ENCODE measurements at places on chromosomes 5 and 9. TPM values are rescaled to one million over a fixed set of nuclear protein-coding genes. Genes with fewer than 3 reads are reported as not detected.

LNPEP gene
- 58.6 TPM for total RNA-seq

DNA sequence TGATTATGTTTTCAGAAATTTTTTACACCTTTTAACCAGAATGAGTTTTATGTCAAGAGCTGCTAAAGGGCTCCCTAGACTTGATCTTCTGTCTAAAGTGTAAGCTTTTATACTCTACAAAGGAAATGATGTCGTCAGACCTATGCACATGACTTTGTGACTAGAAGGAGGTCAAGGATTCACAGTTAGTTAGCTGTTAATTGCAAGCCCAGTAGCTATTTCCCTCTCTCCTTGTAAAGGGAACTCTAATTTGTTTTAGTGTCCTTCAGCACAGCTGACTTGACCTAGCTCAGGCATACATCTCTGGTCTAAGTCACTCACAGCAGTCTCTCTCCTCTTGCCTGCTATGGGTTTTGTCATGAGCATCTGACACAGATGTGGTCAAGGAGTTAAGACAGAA, 173.5 kb upstream of the NREP start:
- DNase-seq: no peak

DNA sequence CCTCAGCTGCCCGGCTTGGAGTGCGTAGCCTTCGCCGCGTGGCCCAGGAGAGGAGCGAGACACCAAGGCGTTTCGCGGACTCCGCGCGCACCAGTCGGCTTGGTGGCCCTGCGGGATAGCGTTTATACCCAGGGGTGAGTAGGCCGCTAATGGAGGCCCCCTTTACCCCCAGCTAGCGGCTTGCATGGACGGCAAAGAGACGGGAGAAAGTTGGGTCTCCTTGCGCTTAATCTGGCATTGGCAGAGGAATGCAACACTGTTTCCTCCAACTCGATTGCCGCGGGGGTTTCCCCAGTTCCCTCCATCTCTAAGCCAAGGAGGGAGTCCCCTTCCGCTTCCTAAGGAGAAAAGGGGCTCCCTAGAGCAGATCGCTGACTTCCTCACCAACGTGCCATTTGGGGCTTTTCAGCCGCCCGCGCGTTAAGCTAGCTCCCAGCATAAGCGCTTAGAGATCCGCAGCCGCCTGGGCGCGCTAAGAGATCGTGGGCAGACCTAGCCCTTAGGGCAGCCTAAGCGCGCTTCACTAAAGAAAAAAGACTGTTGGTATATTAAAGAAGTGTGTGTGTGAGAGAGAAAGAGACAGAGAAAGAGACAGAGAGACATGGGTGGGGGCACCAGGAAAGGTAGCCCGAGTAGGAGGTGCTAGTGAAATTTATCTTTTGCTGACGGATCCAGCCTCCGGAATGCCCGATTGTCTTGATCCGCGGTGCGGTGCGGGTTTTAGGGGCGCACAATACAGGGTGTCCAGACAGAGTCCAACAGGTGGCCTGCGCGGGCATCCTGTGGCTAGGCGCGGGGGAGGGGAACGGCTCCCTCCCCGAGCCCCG, 597.9 kb upstream of the SGCD start:
- peak; percentile 64 for DNase-seq

DNA sequence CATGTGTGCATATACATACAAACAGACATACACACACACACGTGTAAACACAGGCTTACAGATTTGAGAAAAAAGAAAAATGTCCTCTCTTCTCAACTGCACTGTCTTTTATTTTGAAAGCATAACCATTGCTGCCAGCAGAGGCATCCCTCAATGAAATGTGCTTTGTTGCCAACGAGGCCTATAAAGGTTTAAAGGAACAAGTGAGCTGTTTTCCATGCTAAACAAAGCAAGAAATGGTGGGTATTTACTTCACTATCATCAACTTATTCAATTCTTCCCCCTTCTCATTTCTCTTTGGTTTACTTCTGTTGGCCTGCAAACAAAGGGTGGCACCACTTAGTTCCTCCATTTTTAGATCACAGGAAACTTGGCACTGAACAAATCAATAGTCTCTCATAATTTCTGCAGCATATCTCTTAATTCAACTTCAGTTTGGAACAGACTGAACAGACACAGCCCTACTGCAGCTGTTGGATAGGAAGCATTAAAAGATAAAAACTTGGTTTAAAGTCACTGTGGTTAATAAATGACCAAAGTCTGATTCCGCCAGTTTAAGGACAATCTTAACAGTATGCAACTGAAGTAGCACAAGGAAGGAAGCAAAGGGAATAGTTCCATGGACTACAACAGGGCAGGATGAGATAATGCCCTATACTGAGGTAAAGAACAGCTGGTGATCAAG, 21.7 kb downstream of the TTC33 start:
- DNase-seq: no peak
